ENCODE measurements at places on chromosomes 2 and 18. TPM values are rescaled to one million over a fixed set of nuclear protein-coding genes. Genes with fewer than 3 reads are reported as not detected.

- no peak for DNase-seq
These were observed 407.8 kb downstream of the CDH2 start for GRCh38 chr18:27769152-27769551.

DTNA gene
- total RNA-seq, result 0.22 TPM

GRCh38 chr2:43067254-43068040 is 159.0 kb downstream of the ZFP36L2 start:
- DNase-seq, result no peak

DNA sequence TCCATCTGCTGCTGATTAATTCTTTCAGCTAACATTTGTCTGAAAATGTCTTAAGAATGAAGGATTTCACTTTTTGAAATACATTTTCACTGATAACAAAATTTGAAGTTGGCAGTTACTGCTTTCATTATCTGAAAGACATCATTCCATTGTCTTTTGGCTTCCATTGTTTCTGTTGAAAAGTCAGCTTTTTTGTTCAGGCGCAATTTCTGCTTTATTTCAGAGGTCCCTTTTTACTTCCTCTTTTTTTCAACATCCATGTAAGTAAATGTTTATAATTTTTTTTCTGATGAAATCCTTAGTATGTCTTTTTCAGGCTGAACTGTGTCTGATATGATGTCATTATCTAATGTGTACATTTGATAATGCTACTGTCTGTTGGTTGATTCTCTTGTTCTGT is 184.2 kb downstream of the RND3 start:
- no peak for DNase-seq

TMEM214 gene
- 35.7 TPM for total RNA-seq
